ENCODE measurements at places on chromosomes 11 and 22.

DNA sequence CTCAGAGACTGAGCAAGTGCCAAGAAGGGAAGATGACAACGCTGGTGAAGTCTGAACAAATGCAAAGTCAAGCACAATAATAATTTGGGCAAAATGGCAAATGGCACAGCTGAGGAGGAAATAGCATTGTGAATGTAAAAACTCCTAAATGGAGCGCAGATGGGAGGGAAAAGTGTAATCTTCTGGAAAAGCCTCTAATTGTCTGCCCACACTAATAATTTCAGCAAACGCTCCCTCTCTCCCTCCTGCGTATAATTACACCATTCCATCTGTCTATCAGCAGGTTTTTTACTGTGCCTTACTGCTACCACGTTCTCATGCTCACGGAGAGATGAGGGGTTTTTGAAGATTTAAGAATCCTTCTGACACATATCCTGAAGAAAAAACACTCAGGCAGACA, 302.6 kb downstream of the KIRREL3 start:
- DNase-seq: no peak

DNA sequence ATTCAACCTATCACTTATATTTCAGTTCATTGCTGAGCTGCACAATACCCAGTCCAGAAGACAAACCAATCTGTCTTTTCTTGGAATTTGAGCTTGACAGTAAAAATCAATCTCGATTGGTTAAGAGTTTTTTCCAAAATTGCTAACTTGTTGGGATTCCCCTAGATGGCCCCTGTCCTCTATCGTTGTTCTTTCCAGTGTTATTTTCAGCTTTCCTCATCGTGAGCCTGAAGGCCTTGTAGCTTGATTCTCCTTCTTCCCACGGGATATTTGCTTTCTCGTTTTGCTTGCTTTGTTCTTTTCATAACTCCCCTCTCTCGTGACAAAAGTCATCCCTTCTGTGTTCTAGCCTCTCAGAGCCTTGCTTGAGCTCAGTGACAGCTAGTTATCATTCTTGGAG, 3.1 kb downstream of the OR8B8 start:
- DNase-seq: no peak

- no peak for DNase-seq
These were observed 26.6 kb downstream of the A4GALT start for GRCh38 chr22:42693763-42694683.

DNA sequence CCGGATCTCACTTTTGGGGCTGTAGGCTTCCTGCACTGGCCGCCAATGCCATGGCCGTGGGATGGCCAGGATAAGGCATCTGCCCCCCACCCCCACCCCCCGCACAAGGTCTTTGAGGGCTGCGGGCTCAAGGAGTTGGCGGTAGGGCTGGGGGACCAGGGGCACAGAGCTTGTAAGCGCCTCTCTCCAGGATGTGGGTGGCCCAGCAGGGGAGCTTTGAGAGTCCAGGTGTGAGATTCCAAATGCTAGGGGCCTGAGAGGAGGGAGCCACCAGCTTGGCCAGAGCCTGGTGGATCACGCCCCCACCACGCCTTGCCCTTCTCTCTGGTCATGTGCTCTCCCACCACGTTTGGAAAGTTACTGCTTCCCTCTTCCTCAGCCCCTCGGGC, 5.0 kb downstream of the CD81 start:
- no peak for DNase-seq

DNA sequence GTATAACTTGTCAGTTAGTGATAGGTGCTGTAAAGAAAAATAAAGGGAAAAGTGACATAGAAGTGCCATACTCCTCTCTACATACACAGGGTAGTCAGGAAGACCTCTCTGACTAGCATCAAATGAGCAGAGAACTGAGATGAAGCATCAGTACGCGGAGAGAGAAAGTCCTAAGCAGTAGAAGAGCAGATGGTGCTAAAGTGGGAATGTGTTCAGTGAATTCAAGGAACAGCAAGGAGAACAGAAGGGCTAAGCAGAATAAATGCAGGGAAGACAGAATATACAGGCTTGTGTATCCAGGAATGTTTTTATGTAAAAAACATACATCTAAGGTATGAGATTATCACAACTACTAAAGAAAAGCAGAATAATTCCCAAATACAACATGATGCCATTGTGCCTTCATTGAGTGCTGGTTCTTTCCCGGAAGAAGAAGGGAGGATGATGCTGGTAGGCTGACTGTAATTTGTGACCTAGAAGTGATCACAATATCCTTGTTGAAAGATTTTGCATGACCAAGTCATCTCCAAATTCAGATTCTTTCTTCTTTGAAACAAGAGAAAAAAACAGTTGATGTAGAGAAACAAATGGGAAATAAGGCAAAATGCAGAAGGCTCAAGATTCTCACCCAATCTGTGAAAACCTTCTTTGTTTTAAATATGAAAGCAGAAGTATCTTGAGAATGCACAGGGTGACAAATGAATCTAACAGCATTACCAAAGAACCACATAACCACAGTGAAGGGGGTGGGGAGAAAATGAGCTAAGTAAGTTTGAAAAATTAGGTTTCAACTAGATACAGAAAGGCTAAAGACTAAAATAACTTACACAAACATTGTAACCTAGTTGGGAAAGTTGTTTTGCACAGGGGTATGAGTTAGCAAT, 20.5 kb downstream of the MRE11 start:
- no peak for DNase-seq

GRCh38 chr11:3803726-3804495, 4.4 kb upstream of the PGAP2 start:
- DNase-seq: no peak
